ENCODE measurements at places on chromosomes 12 and 14. TPM values are rescaled to one million over a fixed set of nuclear protein-coding genes. Genes with fewer than 3 reads are reported as not detected.

SDS gene
- 0.20 TPM for polyA plus RNA-seq

ADGRD1 gene
- 9.5 TPM for polyA plus RNA-seq

SERPINA6 gene
- polyA plus RNA-seq = not detected

GALNT6 gene
- 0.23 TPM for polyA plus RNA-seq

SRSF9 gene
- 84.8 TPM for polyA plus RNA-seq

MYO1A gene
- polyA plus RNA-seq = 0.23 TPM

TCL1A gene
- polyA plus RNA-seq = 0.73 TPM

SPPL3 gene
- 49.2 TPM for polyA plus RNA-seq

Data from forelimb muscle (tissue), 1 donor.